ENCODE measurements at places on chromosomes 5 and 9.

GRCh38 chr5:180644129-180644824 is 5.1 kb downstream of the FLT4 start:
- no peak for DNase-seq

- no peak for DNase-seq
These were observed 259.5 kb downstream of the GRIA1 start for GRCh38 chr5:153749960-153750359.

- DNase-seq, result no peak
These were observed 7.0 kb upstream of the NREP start for GRCh38 chr5:111764019-111764418.

GRCh38 chr9:69633716-69634115 is 38.5 kb downstream of the APBA1 start:
- DNase-seq, result no peak

GRCh38 chr5:61617995-61618525 is 286.0 kb downstream of the ZSWIM6 start:
- DNase-seq, result no peak

- DNase-seq, result no peak
These were observed 150 bp downstream of the SNX30 start for GRCh38 chr9:112750764-112751055.

DNA sequence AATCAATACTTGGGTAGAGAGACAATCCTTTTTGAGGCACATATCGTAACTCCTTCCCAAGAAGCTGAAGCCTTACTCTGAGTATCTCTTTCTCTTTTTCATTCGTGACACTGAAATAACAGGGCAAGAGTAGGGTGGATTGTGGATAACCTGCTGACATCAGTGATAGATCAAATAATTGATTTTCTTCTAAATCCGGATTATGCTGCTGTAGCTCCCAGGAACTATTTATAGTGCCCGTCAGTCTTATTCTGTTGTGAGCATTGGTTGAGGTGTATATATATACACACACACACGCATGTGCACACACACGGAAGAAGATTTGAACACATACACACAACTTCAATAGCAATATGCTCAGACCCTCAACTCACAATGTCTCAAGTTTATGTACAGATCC is 43.2 kb upstream of the GLRA1 start:
- no peak for DNase-seq

- no peak for DNase-seq
These were observed 18.1 kb downstream of the MAMDC2 start for GRCh38 chr9:70061776-70062175.

- DNase-seq, result no peak
These were observed 60.9 kb downstream of the ANKRD55 start for GRCh38 chr5:56172241-56172640.

- no peak for DNase-seq
These were observed 131.6 kb downstream of the GABRB2 start for GRCh38 chr5:161414896-161415295.

GRCh38 chr9:31486630-31487029 is 897.8 kb upstream of the ACO1 start:
- no peak for DNase-seq

DNA sequence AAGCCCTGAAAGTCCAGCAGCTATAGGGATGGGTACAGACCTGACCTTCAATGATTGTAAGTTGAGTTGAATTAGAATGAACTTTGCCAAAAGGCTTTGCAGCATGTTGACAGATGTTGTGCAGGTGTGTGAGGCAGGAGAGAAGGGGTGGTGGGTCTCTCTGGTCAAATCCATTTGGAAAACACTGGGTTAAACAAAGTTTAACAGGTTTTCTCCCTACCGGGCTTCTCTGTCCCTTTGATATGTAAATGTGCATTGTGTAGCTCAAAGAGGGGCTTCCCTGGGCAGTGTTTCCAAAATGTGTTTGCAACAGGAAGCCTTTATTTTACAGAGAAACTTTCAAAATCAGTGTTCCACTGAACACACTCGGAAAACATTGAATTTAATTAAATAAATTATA is 72.1 kb upstream of the BRINP1 start:
- no peak for DNase-seq

DNA sequence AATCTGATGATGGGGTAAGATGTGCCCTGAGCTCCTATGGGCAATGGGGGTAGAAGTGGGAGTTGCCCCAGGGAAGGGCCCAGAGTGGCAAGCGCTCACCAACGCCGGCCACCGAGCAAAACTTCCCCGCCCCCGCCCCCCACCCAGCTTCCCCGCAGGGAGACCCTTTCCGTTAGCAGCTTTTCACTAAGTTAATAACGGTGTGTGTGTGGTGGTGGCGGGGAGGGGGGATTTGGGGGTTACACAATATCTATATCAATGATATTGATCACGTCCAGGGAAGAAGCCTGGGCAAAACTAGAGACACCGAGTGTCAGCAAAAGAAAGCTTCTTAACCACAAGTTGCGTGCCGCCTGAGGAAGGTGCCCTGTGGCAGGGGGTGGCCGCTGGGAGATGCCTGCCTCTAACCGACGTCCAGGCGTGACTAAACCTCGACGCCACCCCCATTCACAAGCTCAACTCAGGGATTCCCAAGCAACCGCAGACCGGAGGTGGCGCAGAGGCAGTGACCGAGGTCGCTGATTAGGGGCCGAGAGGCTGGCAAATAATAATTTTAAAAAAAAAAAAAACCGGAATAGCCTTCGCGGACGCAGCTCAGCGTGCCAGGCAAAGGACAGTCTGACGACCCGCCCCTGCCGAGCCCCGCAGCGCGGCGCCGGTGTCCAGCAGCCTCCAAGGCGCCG is 222.6 kb downstream of the MEF2C start:
- DNase-seq, result no peak

- DNase-seq, result no peak
These were observed 59.1 kb downstream of the ATP10B start for GRCh38 chr5:160792732-160793529.

GRCh38 chr5:42840269-42840668 is 28.6 kb upstream of the SELENOP start:
- no peak for DNase-seq

- DNase-seq, result no peak
These were observed 63.8 kb downstream of the ATP10B start for GRCh38 chr5:160788102-160788660.

DNA sequence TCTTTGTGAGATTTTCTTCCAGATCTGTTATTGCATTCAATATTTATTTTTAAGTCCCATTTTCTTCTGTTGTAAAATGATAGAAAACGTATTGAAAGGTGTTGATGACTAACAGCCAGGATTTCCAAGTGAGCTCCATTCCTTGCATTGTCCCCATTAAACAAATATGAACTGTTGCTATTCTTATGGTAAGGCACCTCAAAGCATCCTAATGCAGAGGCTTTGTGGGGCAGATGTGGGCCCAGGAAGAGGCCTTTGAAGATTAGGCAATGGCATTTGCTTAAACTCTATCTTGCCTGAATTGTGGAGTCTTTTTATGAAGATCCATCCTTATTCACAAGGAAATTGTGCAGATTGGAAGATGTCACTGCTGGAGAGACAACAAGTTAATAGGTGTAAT is 38.9 kb downstream of the NTRK2 start:
- no peak for DNase-seq

- no peak for DNase-seq
These were observed 410 bp downstream of the GLIPR2 start for GRCh38 chr9:36136894-36137391.

GRCh38 chr9:3648722-3649246 is 123.0 kb upstream of the RFX3 start:
- no peak for DNase-seq

DNA sequence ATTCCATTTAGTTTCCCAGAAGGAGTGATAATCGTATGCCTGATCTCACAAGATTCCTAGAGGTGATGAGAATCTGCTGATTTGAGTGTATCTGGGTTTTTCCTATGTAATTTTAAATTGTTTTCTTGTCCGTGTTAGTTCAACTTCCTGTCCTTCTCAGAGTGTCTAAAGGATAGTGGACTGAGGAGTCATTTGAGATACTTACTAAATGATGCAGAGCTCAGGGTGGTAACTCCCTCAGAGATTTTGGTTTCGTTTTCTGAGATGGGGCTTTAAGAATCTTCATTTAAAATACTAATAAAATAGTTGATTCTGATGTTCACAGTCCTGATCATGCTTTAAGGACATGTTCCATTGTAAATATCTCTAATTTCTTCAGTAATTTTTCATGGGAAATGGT is 30.3 kb downstream of the MELK start:
- no peak for DNase-seq

DNA sequence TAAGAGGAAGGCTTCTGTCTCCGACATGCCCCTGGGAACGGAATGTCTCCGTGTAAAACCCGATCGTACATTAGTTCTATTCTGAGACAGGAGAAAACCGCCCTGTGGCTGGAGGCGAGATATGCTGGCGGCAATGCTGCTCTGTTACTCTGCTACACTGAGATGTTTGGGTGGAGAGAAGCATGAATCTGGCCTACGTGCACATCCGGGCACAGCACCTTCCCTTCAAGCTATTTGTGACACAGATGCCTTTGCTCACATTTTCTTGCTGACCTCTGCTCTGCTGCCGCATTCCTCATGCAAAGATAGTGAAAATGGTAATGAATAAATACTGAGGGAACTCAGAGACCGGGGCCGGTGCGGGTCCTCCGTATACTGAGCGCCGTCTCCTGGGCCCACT is 2.2 kb upstream of the DPP7 start:
- DNase-seq, result no peak

DNA sequence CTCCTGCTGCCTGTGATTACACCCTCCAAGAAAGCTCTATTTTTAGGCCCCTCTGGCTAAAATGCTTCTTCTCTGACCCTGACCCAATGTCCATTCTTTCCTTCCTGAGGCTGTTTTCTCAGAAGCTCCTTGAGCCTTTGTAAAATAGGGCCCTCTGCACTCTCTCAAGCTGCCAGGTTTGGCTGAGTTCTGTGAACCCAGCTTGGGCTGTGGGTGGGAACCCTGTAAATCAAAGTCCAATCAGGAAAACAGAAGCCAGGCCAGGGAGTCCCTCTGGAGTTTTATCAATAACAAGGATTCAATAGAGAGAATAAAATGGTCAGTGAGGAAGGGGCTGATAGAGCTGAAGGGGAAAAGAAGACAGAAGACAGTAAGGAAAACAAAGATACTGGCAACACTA is 43.7 kb upstream of the ERCC6L2 start:
- no peak for DNase-seq

DNA sequence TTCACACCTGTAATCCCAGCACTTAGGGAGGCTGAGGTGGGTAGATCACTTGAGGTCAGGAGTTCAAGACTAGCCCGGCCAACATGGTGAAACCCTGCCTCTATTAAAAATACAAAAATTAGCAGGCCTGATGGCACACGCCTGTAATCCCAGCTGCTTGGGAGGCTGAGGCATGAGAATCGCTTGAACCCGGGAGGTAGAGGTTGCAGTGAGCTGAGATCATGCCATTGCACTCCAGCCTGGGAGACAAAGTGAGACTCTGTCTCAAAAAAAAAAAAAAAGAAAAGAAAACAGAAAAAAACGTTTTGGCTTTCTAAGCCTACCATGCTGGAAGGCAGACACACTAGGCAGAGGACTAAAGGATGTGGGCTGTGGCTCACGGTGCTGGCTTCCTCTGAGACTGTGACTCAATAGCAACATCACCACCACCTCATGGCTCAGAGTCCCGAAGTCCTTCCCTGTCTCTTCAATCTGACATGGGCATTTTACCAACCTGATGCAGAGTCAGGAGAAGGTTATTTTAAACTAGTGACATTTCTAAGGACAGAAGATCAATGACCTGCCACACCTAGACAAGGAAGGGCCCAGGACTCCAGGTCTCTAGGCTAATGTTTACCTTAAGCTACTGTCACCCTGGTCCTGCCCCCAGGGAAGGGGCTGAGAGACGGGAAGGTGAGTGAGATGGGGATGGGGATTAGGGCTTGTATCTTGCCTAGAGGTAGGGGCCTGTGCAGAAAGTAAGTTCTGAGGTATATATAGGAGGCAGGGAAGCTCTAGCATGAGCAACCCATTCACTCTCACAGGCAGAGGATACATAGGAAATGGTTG is 3.7 kb downstream of the ECSCR start:
- DNase-seq, result peak; percentile 97

- DNase-seq, result no peak
These were observed 439 bp downstream of the SSBP2 start for GRCh38 chr5:81750308-81751008.

- DNase-seq, result no peak
These were observed 1.6 kb downstream of the PHYKPL start for GRCh38 chr5:178230879-178231538.

GRCh38 chr9:2727966-2728613 is 10.8 kb downstream of the KCNV2 start:
- no peak for DNase-seq

- DNase-seq, result no peak
These were observed 70.4 kb upstream of the SNX2 start for GRCh38 chr5:122704247-122705036.
